ENCODE measurements at places on chromosomes 13 and 19.

GRCh38 chr13:99057310-99057975, 79.6 kb upstream of the DOCK9 start:
- no peak for DNase-seq

GRCh38 chr13:69274231-69274630, 833.4 kb upstream of the ATXN8OS start:
- no peak for DNase-seq

DNA sequence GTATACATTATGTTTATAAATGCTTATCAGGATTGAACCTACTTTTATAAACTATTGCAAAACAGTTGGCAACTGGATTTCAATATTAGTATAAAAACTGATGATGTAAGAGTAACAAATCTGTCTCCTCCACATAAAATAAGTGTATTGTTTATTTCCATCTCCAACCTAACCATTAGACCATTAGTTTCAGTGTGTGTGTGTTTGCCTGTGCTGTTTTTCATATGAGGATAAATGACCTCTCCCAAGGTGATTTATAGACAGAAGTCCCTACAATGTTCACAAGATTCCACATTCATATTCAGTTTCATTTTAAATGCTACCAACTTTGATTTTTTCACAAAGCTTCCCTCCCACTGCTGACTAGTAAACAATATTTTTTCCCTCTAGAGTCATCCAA, 871.6 kb downstream of the PCDH9 start:
- no peak for DNase-seq

GRCh38 chr13:43374621-43375020, 351.2 kb downstream of the DNAJC15 start:
- DNase-seq = no peak

DNA sequence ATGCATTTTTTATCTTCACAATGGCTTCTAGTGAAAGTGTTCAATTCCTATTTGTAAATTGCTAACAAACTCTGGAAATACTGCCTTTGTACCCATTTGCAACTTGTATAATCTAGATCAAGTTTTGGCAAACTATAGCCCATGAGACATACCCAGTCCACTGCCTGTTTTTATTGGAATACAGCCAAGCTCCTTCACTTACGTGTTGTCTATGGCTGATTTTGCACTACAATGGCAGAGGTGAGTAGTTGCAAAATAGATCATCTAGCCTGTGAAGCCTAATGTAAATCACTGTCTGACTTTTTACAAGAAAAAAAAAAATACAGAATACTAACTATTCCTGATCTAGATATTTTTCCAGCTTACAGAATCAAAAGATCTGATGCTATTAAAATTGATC, 37.1 kb downstream of the DZIP1 start:
- DNase-seq = no peak

DNA sequence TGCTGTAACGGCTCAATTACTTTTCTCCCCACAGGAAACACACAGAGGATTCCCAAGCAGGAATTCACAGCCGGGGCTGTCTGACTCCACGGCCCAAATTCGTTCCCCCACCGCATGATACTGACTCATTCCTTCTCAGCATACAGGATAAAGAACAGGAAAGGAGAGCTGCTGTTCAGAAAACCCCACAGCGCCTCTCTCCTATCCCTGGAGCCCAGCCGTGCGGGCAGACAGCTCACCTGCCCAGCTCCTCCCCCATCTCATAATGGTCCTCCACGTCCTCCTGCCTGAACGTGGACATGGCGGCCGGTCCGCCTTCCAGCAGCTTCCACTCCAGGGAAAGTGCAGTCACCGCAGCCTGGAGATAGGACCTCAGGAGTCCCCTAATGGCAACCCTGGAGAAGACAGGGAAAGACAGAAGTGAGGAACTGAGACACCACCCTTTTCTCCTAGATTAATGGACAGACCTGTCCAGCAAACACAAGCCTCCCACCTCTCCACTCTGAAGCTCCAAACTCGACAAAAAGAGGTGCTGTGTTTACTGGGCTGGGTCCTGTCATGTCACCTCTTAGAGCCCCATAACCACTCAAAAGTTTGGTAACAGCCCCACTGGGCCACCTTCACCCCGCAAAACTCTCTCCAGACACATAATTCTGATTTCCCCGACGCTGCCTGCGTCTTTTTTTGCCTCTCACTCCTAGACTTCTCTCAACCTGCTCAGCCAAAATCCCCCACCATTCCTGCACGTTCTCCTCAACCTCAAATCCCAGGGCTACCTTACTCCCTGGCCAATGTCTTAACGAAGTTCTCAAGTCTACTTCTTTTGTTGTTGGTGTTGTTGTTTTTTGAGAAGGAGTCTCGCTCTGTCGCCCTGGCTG, 1.2 kb downstream of the DAPK3 start:
- DNase-seq = no peak

All from CD4-positive, alpha-beta T cell treated with Interleukin-15 for 4 hours (primary cell).